ENCODE measurements at places on chromosomes 16 and 17. TPM values are rescaled to one million over a fixed set of nuclear protein-coding genes. Genes with fewer than 3 reads are reported as not detected.

DNA sequence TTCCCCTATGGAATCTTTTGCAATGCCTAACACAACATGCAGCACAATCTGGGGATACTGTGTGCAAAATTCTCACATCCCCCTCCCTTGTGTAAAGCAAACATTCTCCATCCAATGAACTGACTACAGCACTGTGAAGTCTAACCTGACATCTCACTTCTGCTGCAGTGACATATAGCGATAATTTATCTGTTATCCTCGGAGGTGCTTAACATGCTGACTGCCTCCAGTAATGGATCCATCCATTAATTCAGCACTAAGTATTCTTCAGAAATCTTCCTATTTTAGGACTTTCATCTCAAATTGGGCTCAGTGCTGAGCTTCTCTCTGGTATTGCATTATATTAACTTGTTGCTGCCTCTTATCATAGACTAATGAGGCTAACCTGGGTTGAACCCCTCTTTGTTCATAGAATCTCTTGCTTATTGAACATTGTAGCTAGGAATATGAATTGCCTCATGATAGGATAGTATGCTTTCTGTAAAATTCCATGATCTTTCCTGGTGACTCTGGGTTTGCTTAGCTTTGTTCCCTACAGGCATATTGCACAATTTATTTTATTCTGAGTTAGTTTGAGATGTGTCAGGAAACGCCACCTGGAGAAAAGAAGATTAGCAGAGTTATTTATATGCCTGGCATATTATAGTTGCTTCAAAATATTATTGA lies 187.9 kb downstream of the CNTNAP4 start:
- no peaks in the 10 kb centered on the region for H3K27me3 ChIP-seq
- H3K36me3 ChIP-seq = no peaks in the 10 kb centered on the region
- H3K4me1 ChIP-seq = no peaks in the 10 kb centered on the region
- H3K27ac ChIP-seq = no peak overlapping the region

DNA sequence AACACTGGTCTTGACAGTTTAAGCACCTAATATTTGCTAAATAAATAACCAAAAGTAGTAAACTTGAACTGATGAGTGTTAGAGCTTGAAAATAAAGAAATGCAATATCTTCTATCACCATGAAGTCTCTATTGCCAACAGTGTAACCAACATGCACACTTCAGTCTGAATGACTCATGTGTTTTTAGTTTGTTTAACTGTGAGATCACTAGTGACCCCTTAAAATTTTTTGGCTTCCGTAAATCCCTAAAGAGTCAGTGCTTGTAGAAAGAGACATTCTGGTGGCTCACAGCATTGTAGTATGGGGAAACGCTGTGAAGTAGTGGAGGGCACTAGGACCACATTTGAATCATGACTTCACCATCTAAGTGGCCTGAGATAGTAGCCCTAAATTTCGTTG lies 341.1 kb downstream of the PMP22 start:
- H3K27ac ChIP-seq = no peak overlapping the region
- H3K36me3 ChIP-seq = no peaks in the 10 kb centered on the region
- no peaks in the 10 kb centered on the region for H3K4me1 ChIP-seq
- no peak for DNase-seq

GRCh38 chr17:76987486-76988093 lies 119.4 kb downstream of the MGAT5B start:
- no peak overlapping the region for H3K27ac ChIP-seq
- no peaks in the 10 kb centered on the region for H3K27me3 ChIP-seq
- DNase-seq = no peak
- 0 out of 2 replicates have a peak, but pooled peaks cover 2% of the 10 kb centered on the region for H3K4me1 ChIP-seq
- H3K36me3 ChIP-seq = no peaks in the 10 kb centered on the region

DNA sequence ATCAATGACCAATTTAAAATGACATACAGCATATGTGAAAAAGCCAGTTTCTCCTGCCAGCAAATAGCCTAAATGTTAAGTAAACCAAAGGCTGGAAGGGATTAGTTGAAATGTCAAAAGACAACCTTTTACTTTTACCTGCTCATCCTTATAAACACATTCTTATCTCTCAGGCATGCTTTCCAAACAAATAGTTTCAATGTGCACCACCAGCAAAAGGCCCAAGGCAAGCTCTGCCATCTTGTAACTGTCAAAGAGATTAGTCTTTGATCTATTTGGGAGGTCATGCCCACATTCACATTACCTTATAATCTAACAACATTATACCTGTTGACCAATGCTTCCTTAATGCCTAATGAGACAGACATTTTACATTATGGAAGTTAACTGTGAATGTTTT lies 132.2 kb upstream of the NACA2 start:
- H3K4me1 ChIP-seq = no peaks in the 10 kb centered on the region
- H3K36me3 ChIP-seq = no peaks in the 10 kb centered on the region
- no peak for DNase-seq
- no peak overlapping the region for H3K27ac ChIP-seq

GRCh38 chr16:5862103-5862840 lies 764.7 kb upstream of the EEF2KMT start:
- no peaks in the 10 kb centered on the region for H3K36me3 ChIP-seq
- H3K27me3 ChIP-seq = no peaks in the 10 kb centered on the region
- no peak overlapping the region for H3K27ac ChIP-seq
- no peaks in the 10 kb centered on the region for H3K4me1 ChIP-seq

DNA sequence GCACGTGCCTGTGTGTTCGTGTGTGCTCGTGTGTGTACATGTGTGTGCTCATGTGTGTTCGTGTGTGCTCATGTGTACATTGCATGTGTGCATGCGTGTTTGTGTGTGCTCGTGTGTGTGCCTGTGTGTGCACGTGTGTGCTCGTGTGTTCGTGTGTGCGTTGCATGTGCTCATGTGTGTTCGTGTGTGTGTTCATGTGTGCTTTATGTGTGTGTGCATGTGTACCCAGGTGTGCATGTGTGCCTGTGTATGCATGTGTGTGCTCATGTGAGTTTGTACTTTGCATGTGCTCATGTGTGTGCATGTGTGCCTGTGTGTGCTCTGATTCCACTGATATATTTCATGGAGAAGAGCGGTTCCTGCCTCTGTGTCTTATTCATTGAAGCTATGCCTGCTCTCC lies 265.5 kb downstream of the FOXL1 start:
- no peaks in the 10 kb centered on the region for H3K4me1 ChIP-seq
- no peaks in the 10 kb centered on the region for H3K27me3 ChIP-seq
- H3K4me3 ChIP-seq = no peak overlapping the region
- H3K36me3 ChIP-seq = no peaks in the 10 kb centered on the region
- no peak overlapping the region for H3K27ac ChIP-seq

DNA sequence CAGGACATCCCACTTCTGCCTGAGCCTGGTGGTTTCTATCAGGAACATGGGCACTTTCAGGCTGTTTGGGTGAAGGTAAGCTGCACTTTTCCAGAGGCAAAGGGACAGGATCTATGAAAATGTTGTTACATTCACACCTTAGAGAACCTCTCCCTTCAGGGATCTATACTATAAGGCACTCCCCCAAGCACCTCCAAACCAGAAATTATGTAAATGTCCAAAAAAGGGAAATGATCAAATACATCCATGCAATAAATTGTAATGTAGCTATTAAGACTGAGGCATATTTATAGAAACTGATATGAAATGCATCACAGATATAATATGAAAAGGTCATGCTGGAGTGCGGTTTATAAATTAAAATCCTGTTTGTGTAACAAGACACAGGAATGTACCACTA lies 23.3 kb upstream of the COG7 start:
- no peak overlapping the region for H3K27ac ChIP-seq
- peaks cover 18% of the 10 kb centered on the region for H3K36me3 ChIP-seq
- no peak for DNase-seq
- no peaks in the 10 kb centered on the region for H3K27me3 ChIP-seq
- H3K4me1 ChIP-seq = no peaks in the 10 kb centered on the region

GRCh38 chr17:9409878-9410277 lies 165.7 kb downstream of the STX8 start:
- no peaks in the 10 kb centered on the region for H3K36me3 ChIP-seq

- no peak for DNase-seq
- no peak overlapping the region for H3K27ac ChIP-seq
- H3K4me3 ChIP-seq = no peak overlapping the region
- H3K4me1 ChIP-seq = no peaks in the 10 kb centered on the region
- no peaks in the 10 kb centered on the region for H3K27me3 ChIP-seq
These were observed 207.1 kb downstream of the ZFHX3 start for GRCh38 chr16:72840631-72841381.

DNA sequence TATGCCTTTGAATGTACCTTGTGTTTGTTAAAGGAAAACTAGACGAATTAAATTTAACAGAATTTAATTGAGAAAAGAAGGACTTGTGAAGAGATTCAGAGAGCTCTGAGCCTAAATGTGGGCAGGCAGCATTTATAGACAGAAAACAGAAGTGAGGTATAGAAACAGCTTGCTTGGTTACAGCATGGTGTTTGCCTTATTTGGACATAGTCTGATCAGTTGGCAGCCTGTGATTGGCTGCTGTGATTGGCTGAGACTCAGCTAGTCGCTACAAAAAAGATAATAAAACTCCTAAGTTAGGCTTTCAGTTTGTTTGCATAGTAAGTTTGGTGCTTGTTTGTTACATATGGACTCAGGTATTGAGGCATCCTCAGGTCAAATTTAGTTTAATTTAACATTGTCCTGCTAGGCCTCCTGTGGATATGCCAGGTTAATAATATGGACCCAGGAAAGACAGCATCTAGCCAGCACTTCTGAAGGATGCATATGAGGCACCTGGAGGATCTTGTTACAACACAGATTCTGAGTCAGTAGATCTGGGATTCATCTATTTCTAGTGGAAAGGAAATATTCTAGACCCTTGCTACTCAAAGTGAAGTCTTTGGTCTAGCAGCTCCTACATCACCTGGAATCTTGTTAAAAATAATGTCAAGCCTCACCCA lies 43.4 kb downstream of the SLFN5 start:
- no peaks in the 10 kb centered on the region for H3K36me3 ChIP-seq
- H3K27me3 ChIP-seq = peaks cover 8% of the 10 kb centered on the region
- no peak overlapping the region for H3K4me3 ChIP-seq
- no peaks in the 10 kb centered on the region for H3K4me1 ChIP-seq
- no peak for DNase-seq

DNA sequence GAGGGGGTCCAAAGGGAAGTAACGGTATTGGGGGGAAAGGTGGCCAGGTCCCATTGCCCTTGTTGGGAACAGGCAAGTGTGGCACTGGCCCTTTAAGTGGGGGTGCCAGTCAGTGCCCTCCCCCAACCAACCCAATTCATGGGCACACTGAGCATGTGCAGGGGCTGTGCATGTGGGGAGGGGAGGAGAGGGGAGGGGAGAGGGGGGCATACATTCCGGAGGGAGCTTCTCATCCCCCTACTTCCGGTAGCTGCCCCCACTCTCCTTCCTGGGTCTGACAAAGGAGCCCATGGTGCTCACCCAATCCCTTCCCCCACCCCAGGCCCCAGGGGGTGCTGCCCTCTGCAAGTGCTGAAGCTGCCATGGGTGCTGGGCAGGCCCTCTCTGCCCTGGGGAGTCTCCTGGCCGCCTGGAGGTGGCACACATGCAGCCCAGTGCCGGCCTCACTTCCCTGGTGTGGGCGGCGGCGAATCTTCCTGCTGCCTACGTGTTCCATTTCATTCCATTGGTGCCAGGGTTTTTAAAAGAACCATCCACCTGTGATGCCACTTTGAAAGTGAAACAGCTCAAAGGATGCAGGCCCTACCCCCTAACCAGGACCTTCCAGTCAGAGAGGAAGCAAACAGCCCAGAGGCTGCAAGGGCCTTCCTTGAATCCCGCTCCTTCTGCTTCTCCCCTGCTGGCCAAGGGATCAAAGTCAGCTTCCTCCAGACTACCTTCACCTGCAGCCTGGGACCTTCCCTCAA lies 11.0 kb downstream of the HEXIM2 start:
- no peak for DNase-seq
- no peaks in the 10 kb centered on the region for H3K27me3 ChIP-seq
- peak overlapping the region; percentile 99 for H3K27ac ChIP-seq
- no peak overlapping the region for H3K4me3 ChIP-seq

DNA sequence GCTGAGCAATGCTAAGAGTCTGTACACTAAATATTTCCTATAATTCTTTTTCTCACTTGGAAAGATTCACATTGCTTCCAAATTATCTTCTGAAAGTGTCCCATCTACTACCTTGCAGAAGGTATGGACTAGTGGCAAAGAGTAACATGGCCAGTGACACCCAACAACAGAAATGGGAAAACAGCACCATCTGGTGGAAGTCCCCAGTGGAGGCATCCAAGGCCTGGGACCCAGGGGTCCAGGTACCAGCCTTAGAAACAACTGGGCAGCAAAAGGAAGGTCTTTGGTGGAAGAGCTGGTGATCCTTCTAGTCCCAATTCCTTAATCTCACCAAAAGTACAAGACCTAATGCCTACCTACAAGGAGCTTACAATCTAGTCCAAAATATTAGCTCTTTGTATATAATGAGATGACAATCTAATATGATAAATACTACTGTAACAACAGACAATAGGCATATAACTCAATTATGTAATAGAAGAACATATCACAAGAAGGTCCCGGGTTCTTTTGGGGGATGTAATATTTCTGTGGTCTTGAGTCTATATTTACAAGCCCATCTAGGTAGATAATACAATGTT lies 55.3 kb downstream of the SKAP1 start:
- H3K4me1 ChIP-seq = no peaks in the 10 kb centered on the region
- H3K36me3 ChIP-seq = no peaks in the 10 kb centered on the region
- no peak overlapping the region for H3K4me3 ChIP-seq
- H3K27ac ChIP-seq = no peak overlapping the region
- no peaks in the 10 kb centered on the region for H3K27me3 ChIP-seq

- H3K27ac ChIP-seq = no peak overlapping the region
- H3K4me3 ChIP-seq = no peak overlapping the region
- H3K27me3 ChIP-seq = no peaks in the 10 kb centered on the region
These were observed 8.0 kb downstream of the SPPL2C start for GRCh38 chr17:45852535-45853297.

- H3K27me3 ChIP-seq = no peaks in the 10 kb centered on the region
- H3K27ac ChIP-seq = no peak overlapping the region
- H3K36me3 ChIP-seq = no peaks in the 10 kb centered on the region
- DNase-seq = no peak
These were observed 190.0 kb downstream of the C16orf95 start for GRCh38 chr16:87127061-87127765.

DNA sequence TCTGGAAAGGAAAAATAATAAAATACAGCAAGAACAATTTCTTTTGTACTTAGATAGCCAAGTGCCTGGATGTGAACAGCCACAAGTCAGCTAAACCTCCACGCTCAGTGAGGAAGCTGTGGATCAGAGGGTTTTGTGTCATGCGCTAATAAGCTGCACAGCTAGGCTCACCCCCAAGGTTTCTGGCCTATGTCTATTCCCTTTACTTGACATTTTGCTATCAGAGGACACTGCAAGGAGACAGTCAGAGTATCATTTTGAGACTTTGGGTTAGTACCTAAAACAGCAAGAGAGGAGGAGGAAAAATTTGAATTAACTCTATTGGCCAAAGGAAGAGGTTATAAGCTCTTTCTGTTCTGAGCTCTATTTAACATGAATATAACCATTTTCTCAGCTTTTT lies 139.3 kb downstream of the KCNJ2 start:
- DNase-seq = no peak
- no peak overlapping the region for H3K4me3 ChIP-seq
- H3K27ac ChIP-seq = no peak overlapping the region
- H3K36me3 ChIP-seq = no peaks in the 10 kb centered on the region

- no peaks in the 10 kb centered on the region for H3K27me3 ChIP-seq
- peak; percentile 38 for DNase-seq
- peaks cover 73% of the 10 kb centered on the region for H3K36me3 ChIP-seq
- no peak overlapping the region for H3K27ac ChIP-seq
These were observed 14.3 kb downstream of the KPNB1 start for GRCh38 chr17:47663912-47664623.

- H3K36me3 ChIP-seq = peaks cover 4% of the 10 kb centered on the region
- H3K4me3 ChIP-seq = no peak overlapping the region
- no peak for DNase-seq
- H3K27ac ChIP-seq = no peak overlapping the region
- H3K4me1 ChIP-seq = peaks cover 3% of the 10 kb centered on the region
These were observed 65.9 kb downstream of the CEP95 start for GRCh38 chr17:64572682-64573154.

The BEAN1 gene
- not detected for total RNA-seq

The CLEC19A gene
- total RNA-seq = not detected

The MMP2 gene
- total RNA-seq = 311 TPM

The SLC16A11 gene
- not detected for total RNA-seq

The AANAT gene
- total RNA-seq = not detected

The KRTAP9-8 gene
- not detected for total RNA-seq
